ENCODE measurements at places on chromosomes 12 and 14.
A peak's percentile ranks its signal among the peaks of the same experiment; 100 is the strongest.

GRCh38 chr12:101018540-101018939, 191.5 kb downstream of the SLC5A8 start:
- no peak for DNase-seq

- no peak for DNase-seq
Measured at GRCh38 chr12:278046-278445, 15.4 kb upstream of the SLC6A13 start.

- no peak for DNase-seq
Measured at GRCh38 chr12:112615196-112615595, 176.4 kb upstream of the RPH3A start.

DNA sequence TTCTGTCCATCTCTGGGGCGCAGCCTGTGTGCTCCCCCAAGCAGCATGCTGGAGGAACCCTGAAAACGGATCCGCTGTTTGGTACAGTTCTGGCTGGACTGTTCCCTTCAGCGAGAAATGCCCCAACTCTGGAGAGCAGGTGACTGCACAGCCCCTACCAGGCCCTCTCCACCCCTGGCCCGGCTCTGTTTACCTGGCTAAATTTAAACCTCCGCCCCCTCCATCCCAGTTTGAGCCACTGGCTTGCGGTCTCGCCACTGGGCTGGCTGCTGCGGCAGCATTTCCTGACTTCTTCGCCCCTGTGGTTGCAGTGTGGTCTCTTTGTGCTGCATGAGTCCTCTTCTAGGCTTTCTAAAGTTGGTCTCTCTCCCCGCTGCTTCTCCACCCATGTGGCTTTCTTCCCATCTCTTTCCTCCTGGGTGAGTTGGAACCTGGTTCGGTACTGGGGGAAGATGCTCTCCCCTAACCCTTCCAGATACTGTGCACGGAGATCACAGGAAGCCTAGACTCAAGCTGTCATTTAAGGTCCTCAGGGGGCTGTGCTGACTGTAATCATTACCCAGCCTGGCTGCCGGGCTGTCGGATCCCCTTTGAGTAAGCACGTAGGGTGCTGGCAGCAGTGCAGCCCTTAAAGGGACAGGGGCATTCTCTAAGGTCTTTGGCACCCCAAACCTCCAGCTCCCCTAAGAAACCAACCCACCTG, 60.6 kb downstream of the FBXL14 start:
- no peak for DNase-seq

GRCh38 chr14:70378696-70379095, 19.2 kb upstream of the COX16 start:
- DNase-seq: no peak

DNA sequence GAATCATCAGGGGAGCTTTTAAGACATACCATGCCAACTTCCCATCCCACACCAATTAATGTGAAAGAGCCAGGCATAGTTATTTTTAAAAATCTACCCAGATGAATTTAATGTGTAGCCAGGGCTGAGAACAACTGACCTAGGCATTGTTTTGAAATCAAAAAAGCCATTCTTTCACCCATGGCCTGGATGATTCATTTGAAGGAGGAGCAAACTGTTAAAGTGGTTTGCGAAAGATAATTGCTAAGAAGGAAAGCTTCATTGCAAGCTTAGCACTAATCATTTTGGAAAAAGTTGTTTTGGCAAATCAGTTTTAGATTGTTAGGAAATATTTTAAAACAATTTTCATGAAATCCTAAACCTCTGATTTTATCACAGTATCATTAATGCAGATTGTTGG, 2.1 kb upstream of the GTSF1 start:
- DNase-seq: no peak

GRCh38 chr12:71942703-71943102, 4.1 kb downstream of the TPH2 start:
- no peak for DNase-seq

GRCh38 chr12:41039461-41039860, 148.7 kb upstream of the PDZRN4 start:
- no peak for DNase-seq

GRCh38 chr12:41993283-41993682, 151.4 kb downstream of the GXYLT1 start:
- no peak for DNase-seq

DNA sequence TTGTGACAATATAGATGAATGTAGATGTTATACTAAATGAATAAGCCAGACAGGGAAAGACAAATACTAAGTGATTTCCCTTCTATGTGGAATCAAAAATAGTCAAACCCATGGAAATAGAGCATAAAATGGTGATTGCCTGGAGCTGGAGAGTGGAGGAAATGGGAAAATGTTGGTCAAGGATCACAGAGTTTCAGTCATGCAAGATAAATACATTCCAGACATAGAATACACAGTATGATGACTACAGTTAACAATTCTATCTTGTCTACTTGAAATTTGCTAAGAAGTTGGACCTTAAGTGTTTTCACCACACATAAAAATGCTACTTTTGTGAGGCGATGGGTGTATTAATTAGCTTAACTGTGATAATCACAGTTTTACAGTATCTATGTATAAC, 1182.7 kb downstream of the AACS start:
- no peak for DNase-seq

DNA sequence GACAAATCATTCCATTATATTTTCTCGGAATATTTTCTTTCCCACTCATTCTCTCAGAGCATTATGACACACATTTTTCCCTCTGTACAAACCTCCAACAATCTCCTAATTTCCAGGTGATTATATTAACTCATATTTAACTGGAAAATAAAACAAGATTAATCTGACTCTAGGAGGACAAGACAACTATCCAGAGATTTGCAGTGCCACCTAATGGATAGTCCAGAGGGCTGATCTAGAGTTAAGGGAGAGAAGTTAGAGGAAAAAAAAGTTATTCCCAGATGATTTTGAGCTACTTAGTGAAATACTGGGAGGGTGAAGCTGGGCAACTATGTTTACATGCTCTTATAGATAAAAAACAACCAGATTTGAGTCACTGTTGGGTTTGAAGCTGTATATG, 161.7 kb downstream of the ALX1 start:
- DNase-seq: peak; percentile 17

- no peak for DNase-seq
Measured at GRCh38 chr12:107779077-107779831, 4.8 kb downstream of the ASCL4 start.

- no peak for DNase-seq
Measured at GRCh38 chr12:25935355-25936144, 22.9 kb upstream of the RASSF8 start.

GRCh38 chr12:78418919-78419318, 445.7 kb upstream of the SYT1 start:
- DNase-seq: no peak

- DNase-seq: peak; percentile 91
Measured at GRCh38 chr14:91354979-91355685, 62.5 kb downstream of the CCDC88C start.

DNA sequence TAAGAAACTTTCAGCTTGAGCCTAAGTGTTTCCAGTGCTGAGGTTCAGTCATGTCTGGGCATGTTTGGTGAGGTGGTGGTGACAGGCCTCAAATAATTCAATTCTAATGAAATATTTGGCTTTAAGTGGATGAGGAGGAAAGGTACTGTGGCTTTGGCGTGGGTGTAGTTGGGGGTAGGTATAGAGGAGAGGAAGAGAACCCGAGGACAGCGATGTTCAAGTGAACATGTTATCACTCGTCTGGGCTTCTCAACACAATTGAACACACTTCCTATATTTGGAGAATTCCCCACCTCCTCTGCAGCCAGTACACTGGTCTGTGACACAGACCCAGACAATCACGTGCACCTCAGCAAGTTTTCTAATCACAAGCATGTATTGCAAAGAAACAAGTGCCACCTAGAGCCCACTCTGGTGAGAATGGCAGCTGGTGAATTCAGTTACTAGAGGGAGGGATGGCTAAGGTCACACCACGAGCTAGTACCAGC, 53.0 kb downstream of the IFNG-AS1 start:
- DNase-seq: no peak

DNA sequence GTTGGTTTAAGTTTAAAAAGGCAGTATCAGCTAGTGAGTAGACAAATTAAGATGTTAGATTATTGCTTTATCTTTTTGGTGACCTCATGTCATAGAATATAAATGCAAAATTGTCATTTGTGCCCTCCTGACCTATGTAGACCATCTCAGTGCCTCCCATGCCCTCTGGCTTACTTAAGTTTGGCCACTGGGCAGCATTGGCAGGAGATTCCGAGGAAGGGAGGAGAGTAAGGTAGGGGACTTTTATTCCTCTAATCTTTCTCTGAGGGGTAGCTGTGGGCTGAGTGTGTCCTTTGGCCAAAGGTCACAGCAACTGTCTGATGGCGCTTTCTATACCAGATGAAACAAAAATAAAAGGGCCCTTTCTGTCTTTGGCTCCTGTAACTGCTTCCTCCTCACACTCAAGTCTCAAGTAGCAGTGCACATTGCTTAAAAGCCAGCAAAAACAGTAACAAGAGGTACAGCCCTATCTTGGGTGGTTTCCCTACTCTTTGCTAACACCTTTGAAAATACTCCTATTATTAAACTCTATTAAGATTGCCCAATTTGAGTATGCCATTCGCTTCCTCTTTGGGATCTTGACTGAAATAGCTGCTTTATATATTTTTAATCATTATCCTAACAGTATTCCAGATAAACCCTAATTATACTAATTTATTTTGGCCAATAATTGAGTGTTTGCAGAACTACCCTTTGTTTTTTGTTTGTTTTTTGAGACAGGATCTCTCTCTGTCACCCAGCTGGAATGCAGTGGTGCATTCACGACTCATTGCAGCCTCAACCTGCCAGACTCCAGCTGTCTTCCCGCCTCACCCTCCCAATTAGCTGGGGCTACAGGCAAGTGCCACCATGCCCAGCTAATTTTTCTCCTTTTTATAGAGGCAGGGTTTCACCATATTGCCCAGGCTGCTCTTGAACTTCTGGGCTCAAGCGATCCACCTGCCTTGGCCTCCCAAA, 56.5 kb upstream of the KCNH3 start:
- DNase-seq: peak; percentile 45

GRCh38 chr12:131203666-131204415, 250.1 kb downstream of the ADGRD1 start:
- DNase-seq: no peak

- DNase-seq: no peak
Measured at GRCh38 chr12:15220451-15220850, 766 bp downstream of the RERG start.

- no peak for DNase-seq
Measured at GRCh38 chr12:131984334-131984733, 34.6 kb downstream of the EP400 start.

GRCh38 chr12:121849665-121850064, 9.0 kb downstream of the HPD start:
- DNase-seq: no peak

DNA sequence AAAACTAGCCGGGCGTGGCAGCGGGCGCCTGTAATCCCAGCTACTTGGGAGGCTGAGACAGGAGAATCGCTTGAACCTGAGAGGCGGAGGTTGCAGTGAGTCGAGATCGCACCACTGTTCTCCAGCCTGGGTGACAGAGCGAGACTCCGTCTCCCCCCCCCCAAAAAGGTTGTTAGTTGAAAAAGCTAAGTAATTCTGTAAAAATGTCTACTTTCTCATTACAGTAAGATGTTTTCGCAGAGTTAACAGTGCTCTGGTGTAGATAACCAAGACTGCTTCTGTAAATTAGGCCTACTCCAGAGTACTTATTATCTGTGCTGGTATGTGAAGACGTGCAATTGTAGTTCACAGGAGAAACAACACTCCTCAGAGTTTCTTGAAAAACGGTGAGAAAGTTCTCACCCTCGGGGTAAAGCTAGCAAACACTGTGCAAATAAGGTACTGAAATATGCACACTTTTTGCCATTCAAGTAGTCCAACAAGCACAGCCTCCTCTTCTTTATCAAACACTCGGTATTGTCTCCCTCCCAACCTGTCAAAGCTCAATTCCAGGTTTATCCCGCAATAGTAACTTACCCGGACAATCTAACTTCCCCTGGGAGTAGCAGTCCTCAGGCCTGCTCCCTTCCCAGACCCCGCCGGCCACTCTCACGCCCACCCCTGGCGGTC, 974 bp downstream of the BTBD7 start:
- no peak for DNase-seq

- no peak for DNase-seq
Measured at GRCh38 chr14:96299441-96299840, 43.4 kb downstream of the BDKRB1 start.

- no peak for DNase-seq
Measured at GRCh38 chr14:81234278-81234677, 13.5 kb upstream of the GTF2A1 start.

- DNase-seq: no peak
Measured at GRCh38 chr14:23520899-23521533, 30.5 kb downstream of the ZFHX2 start.

GRCh38 chr12:114320968-114321367, 85.0 kb downstream of the TBX5 start:
- DNase-seq: no peak

- no peak for DNase-seq
Measured at GRCh38 chr12:109883461-109883860, 3.1 kb upstream of the GLTP start.

- no peak for DNase-seq
Measured at GRCh38 chr12:34298971-34299801, 276.9 kb downstream of the ALG10 start.

All from NCI-H774 (cell line).